Muscle of back (tissue), 13 donors: ENCODE measurements at places on chromosomes 4 and X.
A peak's percentile ranks its signal among the peaks of the same experiment; 100 is the strongest.

DNA sequence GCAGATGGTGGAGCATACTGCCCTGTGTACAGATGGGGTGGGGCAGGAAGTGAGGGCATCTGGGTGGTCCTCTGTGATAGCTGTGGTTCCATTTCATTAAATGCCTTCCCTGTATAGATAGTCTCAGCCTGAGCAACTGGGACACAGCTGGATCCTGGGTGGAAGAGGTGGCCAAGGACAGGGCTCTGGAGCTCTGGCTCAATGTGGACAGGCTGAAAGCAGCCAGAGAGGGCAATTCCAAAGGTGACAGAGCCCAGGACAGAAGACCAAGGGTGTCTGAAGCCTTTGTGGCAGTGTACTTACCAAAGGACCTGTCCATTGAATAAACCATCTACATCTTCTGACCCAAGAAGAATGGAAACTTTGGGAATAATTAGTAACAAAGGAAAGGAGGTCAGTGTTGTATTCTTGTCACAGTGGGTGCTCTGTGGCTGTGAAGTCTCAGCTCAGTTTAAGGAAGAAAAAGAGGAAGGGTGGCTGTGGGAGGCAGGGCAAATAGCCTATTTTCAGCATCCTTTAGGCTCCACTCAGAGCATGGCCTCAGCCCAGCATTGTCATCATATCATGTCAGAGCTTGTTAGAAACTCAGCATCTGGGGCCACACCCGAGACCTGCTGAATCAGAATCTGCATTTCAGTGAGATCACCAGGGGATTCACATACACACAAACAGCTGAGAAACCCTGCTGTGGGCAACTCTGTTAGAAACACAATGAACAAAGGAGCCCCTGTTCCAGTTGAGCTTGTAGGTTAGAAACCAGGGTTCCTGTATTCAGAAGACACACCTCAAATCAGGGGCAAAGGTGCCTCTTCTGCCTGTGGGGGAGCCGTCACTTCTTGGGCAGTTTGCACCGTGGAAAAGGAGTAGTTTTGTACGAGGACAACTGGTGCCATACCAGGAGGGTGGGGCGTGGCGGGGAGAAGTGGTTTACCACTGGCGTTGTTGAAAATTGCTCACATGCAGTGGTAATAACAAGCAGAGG lies 168.6 kb downstream of the PTTG2 start:
- DNase-seq = no peak

DNA sequence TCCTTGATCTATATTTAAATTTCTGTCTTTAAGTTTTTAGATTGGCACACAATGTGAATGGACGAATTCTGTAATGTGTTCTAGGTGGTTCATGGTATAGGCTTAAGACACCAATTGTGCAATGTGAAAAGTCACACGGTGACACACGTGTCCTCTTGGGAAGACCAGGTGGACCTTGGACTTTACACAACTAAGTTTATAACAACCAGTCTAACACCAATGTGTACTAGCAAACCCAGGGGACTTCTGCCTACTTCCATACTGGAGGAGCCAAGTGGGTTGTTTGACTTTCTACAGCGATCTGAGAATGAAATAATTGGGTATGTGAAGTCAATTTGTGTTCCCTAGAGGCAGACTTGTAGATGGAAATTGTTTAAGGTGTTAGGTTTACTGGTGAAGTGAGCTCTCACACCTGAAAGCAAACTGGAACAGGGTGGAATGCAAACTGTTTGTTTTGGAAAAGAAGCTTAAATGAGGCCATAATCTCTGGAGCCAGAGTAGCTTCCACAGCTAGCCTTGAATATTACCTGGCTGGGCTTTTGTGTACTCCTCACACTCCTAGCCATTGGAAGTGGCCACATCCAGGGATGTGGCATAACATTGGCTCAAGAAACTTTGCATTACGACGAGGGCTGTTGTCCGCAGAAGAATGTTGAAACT lies 45.9 kb upstream of the WDR1 start:
- no peak for DNase-seq

DNA sequence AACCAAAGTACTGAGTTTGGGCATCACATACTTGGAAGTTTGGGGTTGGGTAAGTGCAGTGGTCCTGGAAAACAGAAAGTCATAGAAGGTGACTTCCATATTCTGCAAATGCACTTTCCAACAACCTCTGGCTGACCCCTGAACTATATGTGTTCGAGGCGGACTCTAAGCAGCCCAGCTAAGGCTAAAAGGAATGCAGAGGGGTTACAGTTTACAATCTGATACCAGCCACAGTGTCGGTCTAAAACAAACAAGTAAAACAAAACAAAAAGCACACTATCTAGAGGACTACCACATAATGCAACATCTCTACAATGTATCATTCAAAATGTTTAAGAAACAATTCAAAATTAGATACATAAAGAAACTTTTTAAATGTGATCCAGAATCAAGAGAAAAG lies 185.6 kb downstream of the ADAMTS3 start:
- DNase-seq = no peak

- peak; percentile 80 for DNase-seq
Measured at GRCh38 chr4:2484993-2485392, 16.1 kb downstream of the RNF4 start.

GRCh38 chr4:138162259-138162658 lies 79.9 kb downstream of the SLC7A11 start:
- DNase-seq = no peak

DNA sequence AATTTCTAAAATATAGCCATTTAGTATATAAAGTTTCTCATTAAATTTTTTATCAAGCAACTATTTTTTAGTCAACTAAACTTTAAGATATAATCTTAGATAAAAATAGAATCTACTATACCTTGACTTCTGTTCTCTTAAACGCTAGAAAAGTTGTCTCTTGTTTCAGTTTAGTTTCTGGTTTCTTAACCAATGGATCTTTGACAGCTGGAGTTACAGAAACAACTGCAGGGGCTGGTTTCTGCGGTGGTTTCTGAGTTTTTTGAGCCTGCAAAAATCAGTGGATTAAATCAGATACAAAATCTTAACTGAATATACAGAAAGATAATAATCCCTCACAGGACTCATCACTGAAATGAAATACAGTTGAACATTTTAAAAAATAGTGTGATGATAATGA lies 21.9 kb downstream of the INTS12 start:
- DNase-seq = no peak

- DNase-seq = no peak
Measured at GRCh38 chrX:54223581-54223980, 40.5 kb upstream of the FAM120C start.

DNA sequence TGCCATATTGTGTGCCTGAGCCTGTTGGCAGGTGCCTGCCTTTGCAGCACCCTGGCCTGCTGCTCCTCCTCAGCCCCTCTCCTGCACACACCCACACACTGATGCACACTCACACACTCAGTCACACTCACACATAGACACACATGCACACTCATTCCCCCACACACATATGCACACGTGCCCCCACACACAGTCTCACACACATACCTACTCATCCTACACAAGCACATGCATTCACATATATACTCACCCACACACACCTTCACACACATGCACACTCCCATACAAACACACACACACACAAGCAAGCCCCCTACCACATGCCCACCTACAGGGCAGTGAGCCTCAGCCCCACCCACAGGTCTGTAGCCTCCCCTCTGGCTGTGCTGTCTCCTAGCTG lies 245.0 kb downstream of the EVC2 start:
- DNase-seq = no peak

- peak; percentile 43 for DNase-seq
Measured at GRCh38 chr4:105088110-105088879, 58.4 kb upstream of the TET2 start.

DNA sequence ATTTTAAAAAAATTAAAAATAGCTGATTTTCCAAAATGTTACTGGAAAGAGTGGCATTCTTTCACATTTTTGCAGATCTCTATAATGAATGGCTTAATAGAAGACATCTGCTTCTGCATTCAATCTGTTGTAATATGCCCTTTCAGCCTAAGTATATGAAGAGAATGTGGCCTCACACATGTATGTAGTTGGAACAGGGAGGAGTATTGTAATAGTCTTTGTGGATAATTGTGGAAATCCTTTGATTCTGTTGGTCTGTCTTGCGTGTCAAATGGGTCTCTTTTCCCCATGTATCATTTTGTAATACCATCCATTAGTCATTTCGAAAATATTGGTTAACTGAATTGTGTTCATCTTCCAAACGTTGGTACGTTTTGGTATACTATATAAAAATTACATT lies 11.6 kb downstream of the TXLNG start:
- DNase-seq = no peak

- peak; percentile 56 for DNase-seq
Measured at GRCh38 chrX:20729416-20729815, 462.7 kb upstream of the RPS6KA3 start.

DNA sequence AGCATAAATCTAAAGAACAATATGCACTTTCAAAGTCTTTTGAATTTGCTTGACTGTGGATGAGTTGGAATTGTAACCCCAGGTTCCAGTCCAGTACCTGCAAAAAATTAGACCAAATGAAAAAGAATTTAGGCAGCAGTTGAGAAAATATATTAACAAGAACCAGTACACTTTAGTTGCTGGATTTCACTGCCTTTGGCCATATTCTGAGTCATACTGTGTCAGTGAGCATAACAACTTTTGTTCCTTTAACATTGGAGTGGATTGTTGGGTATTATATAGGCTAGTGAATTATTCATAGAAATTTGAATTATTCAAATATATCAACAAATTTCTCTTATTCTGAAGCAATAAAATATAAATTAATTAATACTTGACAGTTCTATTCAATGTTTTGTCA lies 101.5 kb upstream of the SMAD1 start:
- no peak for DNase-seq

DNA sequence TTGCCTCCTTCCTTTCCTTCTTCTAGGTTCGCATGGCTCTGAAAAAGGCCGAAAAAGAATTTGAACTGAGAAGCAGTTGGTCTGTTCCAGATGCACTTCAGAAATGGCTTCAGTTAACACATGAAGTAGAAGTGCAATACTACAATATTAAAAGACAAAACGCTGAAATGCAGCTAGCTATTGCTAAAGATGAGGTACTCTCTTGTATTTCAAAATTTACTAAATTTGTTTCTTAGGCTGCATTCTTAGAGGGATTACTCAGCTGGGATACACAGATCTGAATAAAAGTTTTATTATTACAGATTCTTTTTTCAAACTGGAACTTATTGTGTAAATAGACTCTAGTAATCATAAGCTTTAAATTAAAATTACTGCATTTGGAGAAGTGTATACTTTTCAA lies 146.9 kb downstream of the STIM2 start:
- no peak for DNase-seq

GRCh38 chr4:153181700-153182099 lies 22.5 kb upstream of the TRIM2 start:
- DNase-seq = no peak

DNA sequence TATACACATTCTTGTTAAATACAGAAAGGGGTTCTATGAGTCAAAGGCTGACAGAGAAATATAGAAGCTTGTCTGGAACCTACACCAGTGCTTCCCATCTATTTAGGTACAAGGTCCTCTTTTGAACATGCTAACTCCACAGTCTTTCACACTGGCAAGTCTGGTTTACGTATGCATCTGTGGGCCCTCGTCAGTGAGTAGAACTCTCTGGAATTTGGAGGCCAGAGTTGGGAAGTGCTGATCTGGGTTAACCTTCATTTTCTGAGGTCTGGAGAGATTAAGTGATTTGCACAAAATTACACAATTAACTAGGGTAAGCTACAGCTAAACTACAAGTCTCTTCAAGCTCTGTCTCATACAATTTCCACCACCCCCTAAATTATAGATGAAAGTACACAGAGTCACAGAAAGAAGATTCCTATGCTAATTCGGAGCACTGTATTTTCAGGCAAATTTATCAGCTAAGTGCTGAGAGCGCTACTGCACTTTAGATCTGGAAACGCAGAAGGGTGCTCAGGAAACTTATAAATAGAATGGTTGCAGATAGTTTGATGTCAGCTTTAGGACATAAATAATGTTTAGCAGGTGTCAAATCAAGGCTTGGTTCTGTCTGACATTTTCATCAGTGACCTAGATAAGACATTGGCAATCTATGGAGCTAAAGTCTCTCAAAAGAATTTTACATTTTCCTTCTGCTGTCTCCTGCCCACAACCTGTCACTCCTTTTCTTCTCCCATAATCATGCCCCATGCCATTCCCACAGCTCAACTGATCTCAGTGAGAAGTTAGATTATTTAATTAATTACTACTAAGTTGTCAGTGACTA lies 43.0 kb upstream of the PDLIM5 start:
- no peak for DNase-seq

GRCh38 chrX:78105944-78106650 lies 2.0 kb downstream of the PGK1 start:
- peak; percentile 10 for DNase-seq

- no peak for DNase-seq
Measured at GRCh38 chrX:118760025-118760424, 32.6 kb downstream of the IL13RA1 start.

- peak; percentile 20 for DNase-seq
Measured at GRCh38 chrX:93422693-93423092, 250.7 kb downstream of the NAP1L3 start.

DNA sequence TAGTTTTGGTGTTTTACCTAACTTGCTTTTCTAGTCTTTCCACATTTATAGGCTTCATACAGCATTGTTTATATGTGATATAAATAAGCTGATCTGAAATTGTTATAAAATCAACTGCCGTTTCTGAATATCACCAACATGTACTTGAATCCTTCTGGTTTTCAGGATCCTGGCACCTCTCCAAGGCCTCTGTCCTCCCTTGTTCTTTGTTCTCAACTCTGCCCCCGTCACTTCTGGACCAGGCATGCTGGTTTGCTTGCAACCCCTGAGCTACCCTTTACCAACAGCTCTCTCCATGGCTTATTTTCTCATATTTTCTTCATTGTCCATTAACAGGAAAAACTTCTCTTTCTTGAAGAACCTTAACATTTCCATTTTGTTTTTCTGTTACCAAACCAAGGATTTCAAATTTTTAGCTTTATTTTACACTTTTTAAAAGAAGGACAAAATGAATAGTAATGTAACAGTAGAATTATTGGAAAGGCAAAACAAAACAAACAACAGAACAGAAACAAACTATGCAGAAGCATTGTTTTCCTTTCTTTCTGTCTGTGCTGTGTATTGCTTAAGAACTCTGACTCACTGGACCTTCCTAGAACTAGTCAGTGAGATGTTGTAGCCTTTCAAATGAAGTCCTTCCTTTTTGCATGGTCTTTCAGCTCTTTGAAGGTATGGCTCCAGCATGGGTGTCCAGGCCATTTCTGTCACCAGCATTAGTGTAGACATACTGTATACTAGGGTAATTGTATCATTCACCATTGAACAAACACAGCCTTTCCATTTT lies 44.8 kb downstream of the BANK1 start:
- DNase-seq = no peak

GRCh38 chr4:951594-952468 lies 19.6 kb downstream of the TMEM175 start:
- no peak for DNase-seq

- DNase-seq = no peak
Measured at GRCh38 chr4:37675587-37676290, 10.4 kb downstream of the RELL1 start.

DNA sequence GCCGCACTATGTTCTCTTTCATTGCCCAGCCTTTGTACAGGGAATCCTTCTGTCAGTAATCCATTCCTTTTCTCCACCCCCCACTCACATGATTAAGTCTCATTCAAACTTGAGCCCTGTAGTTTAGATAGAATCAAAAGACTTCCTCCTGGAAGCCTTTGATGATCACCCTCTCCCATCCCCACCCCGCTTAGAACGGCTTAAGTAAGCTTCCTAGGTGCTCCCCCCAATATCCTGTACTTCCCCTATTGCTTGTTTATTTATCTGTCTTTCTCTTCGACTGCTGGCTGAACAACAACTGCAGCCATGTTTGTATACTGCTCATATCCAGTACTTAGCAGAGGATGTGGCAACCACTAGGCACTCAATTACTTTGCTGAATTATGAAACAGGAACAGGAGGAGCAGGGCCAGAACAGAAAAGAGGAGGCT lies 38.5 kb upstream of the GPC3 start:
- DNase-seq = no peak

GRCh38 chrX:9282325-9282724 lies 182.5 kb upstream of the TBL1X start:
- DNase-seq = no peak
